ENCODE measurements at places on chromosomes 7 and 10.

- DNase-seq = no peak
These were observed 243.6 kb upstream of the PTER start for GRCh38 chr10:16193241-16193640.

DNA sequence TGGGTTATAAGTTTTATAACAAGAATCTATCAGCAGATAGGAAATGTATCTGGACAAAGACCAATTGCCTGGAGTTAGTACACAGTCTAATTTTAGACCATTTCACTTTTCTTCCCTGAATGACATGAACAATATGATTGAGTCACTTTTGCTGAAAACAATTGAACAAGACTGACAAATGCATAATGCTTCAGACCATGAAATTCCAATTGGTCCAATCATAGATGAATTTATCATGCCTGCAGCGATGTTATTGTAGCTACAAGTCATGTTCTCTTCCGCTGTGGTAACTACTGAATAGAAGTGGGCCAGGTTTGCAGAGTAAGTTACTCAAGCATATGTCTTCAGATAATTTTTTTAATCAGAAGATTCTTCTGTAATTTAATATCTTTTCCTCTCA lies 73.4 kb downstream of the VSTM2A start:
- DNase-seq = no peak

- no peak for DNase-seq
These were observed 42.3 kb upstream of the DUSP5 start for GRCh38 chr10:110455446-110455845.

DNA sequence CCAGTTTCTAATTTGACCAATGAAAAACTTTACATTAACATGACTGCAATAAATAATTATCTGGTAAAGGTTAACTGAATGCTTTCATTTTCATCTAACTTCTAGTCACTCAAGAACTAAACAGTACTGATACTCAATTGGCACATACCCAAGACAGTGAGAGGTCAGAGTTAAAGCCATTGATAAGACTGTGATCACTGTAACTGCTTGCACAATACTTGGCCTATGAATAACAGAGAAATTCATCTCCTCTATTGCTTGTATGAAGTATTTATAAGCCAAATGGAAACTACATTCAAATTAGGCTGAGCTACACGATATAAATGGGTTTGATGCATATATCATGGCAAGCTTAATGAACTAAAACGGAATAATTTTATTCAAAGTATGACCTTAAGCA lies 43.0 kb downstream of the HERC4 start:
- no peak for DNase-seq

DNA sequence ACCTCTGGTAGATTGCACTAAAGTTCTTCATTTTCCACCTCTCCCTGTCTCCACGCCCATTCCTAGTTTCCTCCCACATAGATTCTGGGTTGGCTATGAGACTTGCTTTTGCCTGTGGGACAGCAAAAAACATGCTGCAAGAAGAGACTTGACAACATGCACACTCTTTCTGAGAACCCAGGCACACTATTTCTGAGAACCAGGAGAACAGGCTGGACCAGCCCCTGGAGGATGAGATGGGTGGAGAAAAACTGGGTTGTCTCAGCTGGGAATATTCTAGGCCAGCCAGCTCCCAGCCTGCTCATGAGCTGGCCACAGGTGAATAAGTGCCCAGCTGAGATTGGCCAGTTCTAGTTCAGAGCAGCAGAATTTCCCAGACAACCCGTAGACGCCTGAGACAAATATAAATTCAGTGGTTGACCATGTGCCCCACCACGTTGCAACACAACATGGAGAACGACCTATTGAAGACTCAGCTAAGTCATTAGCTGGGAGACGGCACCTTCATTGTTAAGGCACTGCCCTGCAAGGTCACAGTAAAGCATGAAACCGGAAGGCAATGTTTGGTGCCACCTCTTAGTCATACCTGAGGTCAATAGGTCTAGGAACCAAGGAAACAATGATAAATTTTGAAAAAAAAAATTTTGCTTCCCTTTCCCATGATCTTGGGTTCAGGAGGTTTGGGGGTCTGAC lies 92.7 kb upstream of the AKR1E2 start:
- DNase-seq = no peak

GRCh38 chr7:27184337-27185012 lies 557 bp downstream of the HOXA11 start:
- no peak for DNase-seq

GRCh38 chr10:116101616-116102315 lies 171.2 kb downstream of the GFRA1 start:
- no peak for DNase-seq

- DNase-seq = no peak
These were observed 1340.4 kb downstream of the XPNPEP1 start for GRCh38 chr10:108582888-108583287.

DNA sequence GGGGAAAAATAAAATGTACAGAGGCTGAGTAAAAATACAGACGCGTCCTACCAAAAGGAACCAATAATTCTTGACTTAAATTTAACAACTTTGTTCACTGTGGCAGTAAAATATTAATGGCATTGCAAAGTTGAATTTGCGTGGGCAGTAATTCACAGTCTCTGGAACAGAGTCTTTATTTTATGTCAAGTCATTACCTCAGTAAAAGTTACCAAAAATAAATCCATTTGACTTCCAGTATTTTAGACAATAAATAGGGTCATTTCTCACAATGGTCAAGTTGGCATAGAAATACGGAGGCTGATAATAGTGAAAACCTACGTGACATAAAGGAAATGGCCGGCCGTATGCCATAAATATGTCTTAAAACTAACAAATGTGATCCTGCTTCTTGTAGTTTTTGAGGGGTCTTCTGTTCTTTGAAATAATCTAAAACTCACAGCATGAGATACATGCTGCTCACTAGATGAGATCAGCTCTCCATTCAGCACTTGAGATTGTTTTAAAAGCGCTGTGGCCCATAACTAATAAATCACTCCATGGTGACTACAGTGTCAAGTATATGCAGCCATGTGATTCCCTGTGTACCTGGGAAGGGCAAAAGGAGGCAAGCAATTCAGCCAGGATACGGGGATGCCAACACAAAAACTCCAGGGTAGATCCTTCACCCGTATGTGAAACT lies 75.3 kb downstream of the DOCK4 start:
- DNase-seq = no peak

GRCh38 chr10:12636571-12636970 lies 287.2 kb downstream of the CAMK1D start:
- no peak for DNase-seq

GRCh38 chr7:55018361-55019190 lies at the start of gene EGFR:
EGFR (plus strand) TSS chr7:55019017; CDS start chr7:55019278, 261 bp downstream.
- DNase-seq = peak; percentile 92

DNA sequence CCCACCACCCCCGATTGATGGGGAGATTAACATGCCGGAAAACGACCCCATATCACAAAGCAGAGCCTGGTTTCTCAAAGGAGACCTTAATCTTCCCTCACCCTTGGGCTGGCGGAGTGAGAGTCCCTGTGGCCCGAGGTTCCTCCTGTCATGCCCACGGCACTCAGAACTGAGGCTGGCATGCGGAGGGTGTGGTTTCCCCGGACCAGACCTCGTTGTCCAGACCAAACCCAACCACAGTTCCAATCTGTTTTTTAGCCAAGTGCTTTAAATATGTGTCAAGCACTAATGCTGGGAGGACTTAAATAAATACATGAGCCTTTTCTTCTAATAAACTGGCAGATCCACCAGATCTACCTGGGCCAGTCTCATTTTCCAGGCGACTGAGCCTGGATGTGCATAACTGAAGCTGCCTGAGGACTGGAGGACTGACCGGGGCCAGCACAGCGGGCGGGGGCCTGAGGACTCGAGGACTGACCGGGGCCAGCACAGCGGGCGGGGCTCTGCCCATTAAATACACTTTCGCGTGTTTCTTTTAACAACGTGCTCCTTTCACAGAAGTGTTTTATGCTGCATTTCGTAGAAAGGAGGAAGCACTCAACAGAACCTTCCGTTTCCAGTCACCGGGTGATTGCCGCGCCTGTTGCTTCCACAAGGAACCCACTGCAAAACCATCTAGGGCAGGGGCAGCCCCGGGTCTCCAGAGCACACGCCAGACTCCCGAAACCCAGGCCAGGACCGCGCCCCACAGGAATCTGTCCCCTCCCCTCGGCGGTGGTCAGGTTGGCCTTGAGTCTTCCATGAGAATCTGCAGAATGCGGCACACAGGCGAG lies 334.6 kb downstream of the PTPRN2 start:
- DNase-seq = no peak

DNA sequence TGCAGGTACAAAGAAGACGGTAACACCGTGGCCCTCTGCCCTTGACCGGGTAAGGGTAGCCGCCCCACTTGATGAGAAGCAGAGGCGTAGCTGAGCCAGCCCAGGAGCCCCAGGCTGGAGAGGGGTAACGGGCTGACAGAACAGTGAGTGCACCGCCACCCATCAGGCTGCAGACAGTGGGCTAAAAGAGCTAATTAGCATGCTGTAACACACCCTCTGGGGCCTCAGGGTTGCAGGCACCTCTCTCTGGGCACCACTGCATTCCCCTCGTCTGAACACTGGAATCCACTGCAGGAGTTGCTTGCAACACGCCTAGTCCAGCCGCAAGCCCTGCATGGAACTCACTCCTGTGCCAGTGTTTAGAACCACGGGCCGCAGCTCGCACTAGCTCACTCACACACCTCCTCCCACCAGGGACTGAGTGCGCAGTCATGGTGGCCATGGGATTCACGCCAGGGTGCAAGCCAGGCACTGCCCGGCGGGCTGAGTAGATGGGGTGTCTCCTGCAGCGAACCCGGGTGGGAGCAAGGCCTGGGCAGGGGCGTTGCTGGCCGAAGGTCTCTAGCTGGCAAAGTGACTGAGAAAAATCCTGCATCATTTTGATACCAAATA lies 36.1 kb downstream of the AGMO start:
- no peak for DNase-seq

- DNase-seq = peak; percentile 26
These were observed 81.2 kb upstream of the UCN3 start for GRCh38 chr10:5283305-5284158.

DNA sequence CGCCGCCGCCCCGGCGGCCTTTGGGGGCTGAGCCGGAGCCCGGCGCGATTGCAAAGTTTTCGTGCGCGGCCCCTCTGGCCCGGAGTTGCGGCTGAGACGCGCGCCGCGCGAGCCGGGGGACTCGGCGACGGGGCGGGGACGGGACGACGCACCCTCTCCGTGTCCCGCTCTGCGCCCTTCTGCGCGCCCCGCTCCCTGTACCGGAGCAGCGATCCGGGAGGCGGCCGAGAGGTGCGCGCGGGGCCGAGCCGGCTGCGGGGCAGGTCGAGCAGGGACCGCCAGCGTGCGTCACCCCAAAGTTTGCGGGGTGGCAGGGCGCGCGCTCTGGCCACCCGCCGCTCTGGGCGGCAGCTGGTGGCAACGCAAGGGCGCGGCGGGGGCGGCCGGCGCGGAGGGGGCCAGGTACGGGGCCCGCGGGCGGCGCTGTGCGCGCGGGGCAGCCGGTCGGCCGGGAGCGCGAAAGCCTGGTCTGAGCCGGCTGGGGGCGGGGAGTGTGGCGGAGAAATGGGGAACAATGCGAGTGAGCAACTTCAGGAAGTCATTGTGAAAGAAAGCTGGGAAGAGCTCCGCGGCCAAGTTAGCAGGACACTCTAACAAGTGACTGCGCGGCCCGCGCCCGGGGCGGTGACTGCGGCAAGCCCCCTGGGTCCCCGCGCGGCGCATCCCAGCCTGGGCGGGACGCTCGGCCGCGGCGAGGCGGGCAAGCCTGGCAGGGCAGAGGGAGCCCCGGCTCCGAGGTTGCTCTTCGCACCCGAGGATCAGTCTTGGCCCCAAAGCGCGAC lies at the start of gene IKZF1:
IKZF1 (plus strand) TSS at position 588 of the 782 bp plus-strand sequence. CDS start 14,346 bp downstream, outside the sequence.
- no peak for DNase-seq

DNA sequence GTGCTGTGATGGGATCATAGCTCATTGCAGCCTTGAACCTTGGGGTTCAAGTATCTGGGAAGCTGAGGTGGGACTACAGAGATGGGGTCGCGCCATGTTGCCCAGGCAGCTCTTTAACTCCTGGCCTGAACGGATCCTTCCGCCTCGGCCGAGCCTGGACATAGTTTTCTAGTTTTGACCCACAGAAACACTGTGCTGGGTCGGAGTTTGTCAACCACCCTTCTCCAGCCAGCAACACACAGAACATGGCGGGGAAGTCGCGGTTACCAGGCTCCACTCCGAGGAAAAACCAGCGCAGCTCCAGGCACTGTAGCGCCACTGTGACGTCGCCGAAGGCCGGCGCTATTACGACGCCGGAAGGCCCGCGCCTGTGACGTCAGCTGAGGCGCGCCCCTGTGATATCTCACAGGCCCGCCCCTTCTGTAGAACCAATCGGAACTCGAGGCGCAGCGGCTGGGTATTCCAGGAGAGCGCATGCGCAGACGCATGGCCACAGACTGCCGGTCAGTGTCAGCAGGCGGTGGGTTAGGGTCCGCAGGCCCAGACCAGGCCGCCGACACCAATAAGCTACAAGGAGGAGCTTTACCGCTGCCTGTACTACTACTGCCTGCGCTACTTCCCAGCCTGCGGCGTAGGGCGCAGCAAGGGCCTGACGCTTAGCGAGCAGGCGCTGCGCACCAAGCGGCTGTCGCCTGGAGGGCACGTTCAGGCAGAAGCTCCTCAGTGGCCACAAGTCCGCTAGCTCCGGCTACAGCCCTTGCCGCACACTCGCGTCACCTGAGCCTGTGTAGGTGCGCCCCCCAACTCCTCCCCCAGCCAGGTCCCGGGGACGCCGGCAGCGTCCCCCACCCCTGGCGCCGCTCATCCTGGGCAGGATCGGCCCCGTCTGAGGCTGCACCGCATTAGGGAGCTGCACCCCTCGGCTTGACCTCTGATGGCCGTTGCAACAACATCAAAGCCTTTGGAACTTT lies 135.2 kb upstream of the KCTD7 start:
- DNase-seq = peak; percentile 97

DNA sequence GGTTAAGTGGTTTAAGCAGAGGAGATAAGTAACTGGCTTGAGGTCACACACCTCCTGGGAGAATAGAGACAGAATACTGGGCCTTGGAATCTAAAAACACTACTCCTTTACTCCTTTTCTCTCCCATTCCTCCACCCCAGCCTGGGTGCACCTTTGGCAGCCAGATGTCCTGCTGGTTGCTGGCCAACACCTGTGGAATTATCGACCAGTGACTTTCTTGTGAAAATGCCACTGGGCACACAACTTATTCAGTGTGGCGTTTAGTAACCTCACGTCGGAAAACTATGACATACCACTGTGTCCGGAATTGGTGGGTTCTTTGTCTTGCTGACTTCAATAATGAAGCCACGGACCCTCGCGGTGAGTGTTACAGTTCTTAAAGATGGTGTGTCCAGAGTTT lies 26.4 kb downstream of the RNF133 start:
- no peak for DNase-seq

- no peak for DNase-seq
These were observed 17.9 kb downstream of the PITRM1 start for GRCh38 chr10:3154666-3155065.

GRCh38 chr10:89633484-89633883 lies 11.6 kb downstream of the PANK1 start:
- peak; percentile 17 for DNase-seq

All from hepatic stellate cell (primary cell).